Kidney tubule cell (primary cell): ENCODE measurements at places on chromosomes 16 and 17.

- DNase-seq = no peak
Observed at GRCh38 chr17:42586514-42587230, 9.1 kb upstream of the PSMC3IP start.

- DNase-seq = no peak
Observed at GRCh38 chr16:49012961-49013726, 268.5 kb downstream of the CBLN1 start.

DNA sequence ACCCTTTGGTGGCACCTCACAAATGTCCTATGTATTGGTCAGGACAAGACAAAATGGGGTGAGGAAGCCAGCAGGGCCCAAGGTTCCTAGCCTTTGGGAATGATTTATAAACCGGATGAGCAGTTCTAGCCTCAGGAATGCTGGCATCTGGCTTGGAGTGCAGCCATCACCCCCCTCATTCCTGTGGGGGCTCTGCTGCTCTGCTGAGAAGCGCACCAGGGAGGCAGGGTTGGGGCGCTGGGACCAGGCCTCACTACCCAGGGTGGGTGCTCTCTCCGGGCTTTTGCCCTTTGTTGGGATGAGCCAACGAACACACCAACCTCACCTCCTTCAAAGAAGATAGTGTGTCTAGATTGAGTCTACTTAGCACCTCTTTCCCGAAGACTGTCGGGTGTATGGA lies 39.2 kb downstream of the TMEM11 start:
- DNase-seq = peak; percentile 44

DNA sequence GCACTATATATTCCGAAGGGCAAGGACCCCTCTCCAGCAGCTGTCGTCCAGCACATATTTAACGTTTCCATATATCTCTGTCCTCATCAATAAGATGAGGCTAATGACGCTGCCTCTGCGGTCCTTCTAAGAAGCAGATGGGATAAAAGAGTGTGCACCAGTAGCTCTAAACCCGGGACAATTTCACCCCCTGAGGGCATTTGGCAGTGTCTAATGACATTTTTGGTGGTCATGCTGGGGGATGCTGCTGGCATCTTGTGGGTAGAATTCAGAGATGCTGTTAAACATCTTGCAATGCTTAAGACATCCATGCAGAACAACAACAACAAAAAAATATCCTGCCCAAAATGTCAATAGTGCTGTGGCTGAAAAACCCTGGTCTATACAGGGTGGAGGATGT lies 372.9 kb downstream of the CDH13 start:
- no peak for DNase-seq

- no peak for DNase-seq
Observed at GRCh38 chr16:51416926-51417325, 265.9 kb upstream of the SALL1 start.

DNA sequence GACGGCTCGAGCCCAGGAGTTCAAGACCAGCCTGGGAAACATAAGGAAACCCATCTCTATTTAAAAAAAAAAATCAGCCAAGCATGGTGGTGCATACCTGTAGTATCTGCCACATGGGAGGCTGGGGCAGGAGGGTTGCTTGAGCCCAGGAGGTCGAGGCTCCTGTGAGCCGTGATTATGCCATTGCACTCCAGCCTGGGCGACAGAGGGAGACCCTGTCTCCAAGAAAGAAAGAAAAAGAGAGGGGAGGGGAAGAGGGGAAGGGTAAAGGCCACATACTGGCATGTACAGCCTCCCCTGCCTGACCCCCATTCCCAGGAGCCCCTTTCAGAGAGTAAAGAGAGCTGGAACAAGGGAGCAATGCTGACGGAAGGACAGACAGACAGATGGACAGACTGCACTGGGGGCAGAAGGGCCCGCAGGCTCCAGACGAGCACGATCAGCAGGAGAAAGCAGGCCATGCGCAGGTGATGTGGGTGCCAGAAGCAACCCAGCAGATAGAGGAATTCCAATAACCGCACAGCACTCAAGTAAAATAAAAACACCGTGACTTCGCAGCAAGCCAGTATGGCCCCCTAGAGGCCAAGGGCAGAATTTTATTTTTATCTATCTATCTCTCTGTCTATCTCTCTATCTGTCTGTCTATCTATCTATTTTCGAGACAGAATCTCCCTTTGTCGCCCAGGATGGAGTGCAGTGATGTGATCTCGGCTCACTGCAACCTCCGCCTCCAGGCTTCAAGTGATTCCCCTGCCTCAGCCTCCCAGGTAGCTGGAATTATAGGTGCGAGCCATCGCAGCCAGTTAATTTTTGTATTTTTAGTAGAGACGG lies 27.1 kb upstream of the SNN start:
- DNase-seq = peak; percentile 77

DNA sequence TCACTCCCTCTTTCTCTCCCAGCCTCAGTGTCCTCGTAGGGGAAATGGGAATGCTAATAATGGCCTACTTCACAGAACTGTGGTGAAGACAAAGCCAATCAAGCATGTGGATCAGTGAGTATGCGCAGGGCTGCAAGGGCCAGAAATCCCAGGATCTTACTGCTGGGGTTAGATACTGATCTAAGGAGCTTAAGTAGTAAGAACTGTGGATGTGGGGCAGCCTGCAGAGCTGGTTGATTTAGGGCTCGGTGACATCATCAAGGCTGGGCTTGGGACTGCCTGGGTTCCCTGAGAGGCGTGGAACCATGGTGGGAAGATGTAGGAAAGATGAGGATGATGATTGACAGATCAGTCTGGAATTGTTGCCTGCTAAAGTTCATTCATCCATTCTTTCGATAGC lies 25.6 kb downstream of the GOSR2 start:
- DNase-seq = no peak

- no peak for DNase-seq
Observed at GRCh38 chr17:10290041-10290440, 82.8 kb downstream of the MYH13 start.

GRCh38 chr16:65965628-65966027 lies 400.9 kb upstream of the CDH5 start:
- DNase-seq = peak; percentile 89

GRCh38 chr16:82031116-82032084 lies 3.7 kb upstream of the HSD17B2 start:
- DNase-seq = peak; percentile 67

- peak; percentile 79 for DNase-seq
Observed at GRCh38 chr16:78705694-78706093, 606.2 kb downstream of the WWOX start.

DNA sequence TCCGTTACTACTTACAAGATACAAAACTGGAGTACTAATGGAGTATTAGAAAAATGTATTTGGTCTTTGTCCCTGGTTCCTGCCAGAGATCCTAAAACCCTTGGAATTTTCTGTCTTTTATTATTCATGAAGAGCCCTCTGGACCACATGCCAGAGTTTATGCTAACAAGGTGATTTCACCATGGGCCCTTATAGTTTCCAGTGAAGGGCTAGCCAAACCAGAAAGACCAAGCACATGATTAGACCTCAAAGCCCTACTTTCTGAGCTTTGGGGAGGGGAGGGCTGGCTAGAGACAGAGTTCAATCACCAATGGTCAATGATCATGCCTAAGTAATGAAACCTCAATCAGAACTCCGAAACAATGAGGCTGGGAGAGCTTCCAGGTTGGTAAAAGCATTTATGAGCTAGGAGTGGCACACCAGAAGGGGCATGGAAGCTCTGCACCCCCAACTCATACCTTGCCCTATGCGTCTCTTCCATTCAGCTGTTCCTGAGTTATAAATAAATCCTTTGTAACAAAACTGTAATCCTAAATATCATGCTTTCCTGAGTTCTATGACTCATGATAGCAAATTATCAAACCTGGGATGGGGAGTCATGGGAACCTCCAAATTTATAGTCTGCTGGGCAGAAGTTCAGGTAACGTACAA lies 10.4 kb downstream of the DCUN1D3 start:
- no peak for DNase-seq

DNA sequence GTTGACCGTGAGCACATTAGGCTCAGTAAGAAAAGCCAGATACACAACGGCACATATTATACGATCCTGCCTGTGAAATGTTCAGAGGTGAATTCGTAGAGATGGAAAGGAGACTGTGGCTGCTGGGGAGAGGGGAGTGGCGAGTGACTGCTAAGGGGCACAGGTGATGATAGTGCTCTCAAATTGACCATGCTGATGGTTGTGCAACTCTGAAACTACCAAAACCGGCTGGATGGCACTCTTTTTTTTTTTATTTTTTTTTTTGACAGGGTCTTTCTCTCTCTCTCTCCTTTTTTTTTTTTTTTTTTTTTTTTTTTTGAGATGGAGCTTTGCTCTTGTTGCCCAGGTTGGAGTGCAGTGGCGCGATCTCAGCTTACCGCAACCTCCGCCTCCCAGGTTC lies 8.1 kb upstream of the SEC14L5 start:
- DNase-seq = no peak

- DNase-seq = peak; percentile 88
Observed at GRCh38 chr17:1486802-1487695, 5.4 kb downstream of the MYO1C start.

- DNase-seq = no peak
Observed at GRCh38 chr16:51402785-51403184, 251.7 kb upstream of the SALL1 start.

DNA sequence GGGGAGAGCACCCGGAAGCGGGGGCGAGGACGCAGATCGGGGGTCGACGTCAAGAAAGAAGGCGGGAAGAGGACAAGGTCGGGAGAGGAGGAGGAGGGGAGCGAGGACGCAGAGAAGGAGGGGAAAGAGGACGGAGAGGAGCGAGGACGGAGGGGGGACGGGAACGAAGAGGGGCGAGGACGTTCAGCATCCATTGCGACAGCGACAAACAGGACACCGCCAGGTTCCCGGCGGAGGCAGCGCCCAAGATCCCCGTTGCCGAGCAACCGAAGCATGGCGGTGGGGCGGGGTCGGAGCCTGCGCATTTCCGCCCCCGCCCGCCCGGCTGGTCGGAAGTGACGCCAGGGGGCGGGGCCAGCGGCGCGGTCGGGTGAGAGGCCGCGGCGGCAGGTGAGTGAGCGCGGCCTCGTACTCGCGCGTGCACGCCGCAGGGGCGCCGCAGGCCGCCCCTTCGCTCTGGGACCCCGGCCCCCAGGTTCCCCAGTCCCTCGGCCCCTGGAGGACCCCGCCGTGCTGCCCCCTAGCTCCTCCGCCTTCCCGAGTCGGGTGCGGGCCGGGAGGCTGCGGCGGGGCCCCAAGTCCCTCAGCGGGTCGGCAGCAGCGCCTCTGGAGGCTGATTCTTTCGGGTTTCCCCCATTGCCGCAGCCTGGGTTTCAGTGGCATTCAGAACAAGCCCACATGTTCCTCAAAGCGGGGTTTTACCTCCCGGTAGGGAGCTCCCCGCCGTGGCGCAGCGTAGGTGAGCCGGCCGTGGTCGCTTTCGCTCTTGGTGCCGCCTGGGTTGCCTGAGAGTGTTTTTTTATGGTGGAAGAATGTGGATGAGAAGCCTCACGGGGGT lies at the start of gene FAM234A:
FAM234A (plus strand) TSS at position 354 of the 838 bp plus-strand sequence. CDS start 19,593 bp downstream, outside the sequence.
- peak; percentile 93 for DNase-seq

GRCh38 chr17:82370471-82371332 lies 863 bp upstream of the UTS2R start:
- no peak for DNase-seq

GRCh38 chr16:62280506-62280905 lies 244.3 kb upstream of the CDH8 start:
- no peak for DNase-seq

DNA sequence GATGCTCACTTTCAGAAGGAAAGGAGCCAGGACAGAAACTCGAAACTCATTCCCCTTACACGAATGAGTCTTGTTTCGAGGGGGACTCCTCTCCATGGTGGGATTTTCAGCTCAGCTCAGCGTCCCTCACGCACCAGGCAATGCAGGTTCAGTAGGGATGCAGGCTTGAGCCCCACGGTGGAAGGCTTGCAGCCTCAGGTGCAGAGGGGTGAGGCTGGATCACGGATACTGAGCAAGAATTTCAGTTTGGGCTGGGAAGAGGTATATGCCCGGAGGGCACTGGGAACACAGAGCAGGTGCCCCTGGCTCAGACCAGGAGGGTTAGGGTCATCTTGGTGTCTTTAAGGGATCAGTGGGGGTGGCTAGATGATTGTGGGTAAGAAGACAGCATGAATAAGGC lies 344.9 kb upstream of the TNRC6C start:
- no peak for DNase-seq

DNA sequence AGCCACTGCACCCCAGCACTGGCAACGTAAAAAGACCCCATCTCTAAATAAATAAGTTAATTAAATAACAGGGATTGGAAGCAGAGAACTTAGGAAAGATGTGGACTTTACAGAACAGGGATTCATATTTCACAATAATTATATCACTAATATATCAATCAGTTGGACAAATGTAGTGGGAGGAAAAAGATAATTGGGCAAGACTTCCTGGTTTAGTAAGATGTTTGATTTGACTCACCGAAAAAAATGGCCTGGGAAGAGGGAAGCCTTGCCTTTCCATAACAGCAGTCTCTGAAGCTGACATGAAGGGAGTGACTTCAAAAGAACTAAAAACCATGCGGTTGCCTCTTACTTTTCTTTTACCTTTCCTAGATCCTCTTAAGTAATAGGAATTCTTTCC lies 15.2 kb upstream of the C17orf78 start:
- peak; percentile 24 for DNase-seq
